Occipital lobe (tissue), 3 donors: ENCODE measurements at places on chromosomes 2 and 18. TPM values are rescaled to one million over a fixed set of nuclear protein-coding genes. Genes with fewer than 3 reads are reported as not detected.
A peak's percentile ranks its signal among the peaks of the same experiment; 100 is the strongest.

Gene DSG4
- total RNA-seq: not detected

- DNase-seq: peak; percentile 48
These were observed 29.0 kb downstream of the ANO7 start for GRCh38 chr2:241217320-241218031.

- no peak for DNase-seq
These were observed 263.2 kb downstream of the IRS1 start for GRCh38 chr2:226536410-226536809.

Gene HOXD12
- total RNA-seq: not detected

DNA sequence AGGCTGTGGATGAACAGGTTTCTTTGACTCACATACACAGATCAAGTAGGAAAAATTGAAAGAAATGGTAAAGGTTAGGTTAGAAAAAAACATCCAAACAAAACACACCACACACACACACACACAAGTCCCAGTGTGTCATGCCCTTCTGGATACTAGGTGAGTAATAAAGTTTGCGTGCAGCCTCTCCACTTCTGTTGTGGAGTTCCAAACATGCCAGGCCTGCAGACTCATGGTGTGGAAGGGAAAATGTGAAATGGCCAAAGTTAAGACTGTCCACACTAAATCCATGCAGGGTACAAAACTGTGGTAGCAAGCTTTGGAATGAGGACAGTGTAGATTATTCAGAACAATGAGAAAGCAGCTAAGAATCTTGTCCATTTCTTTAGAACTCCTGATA, 114.6 kb downstream of the IKZF2 start:
- no peak for DNase-seq

- peak; percentile 12 for DNase-seq
These were observed 150.9 kb downstream of the RTP5 start for GRCh38 chr2:242020196-242021004.

Gene OR6B3
- total RNA-seq: not detected

- no peak for DNase-seq
These were observed 28.6 kb downstream of the ITGA6 start for GRCh38 chr2:172456002-172456401.

DNA sequence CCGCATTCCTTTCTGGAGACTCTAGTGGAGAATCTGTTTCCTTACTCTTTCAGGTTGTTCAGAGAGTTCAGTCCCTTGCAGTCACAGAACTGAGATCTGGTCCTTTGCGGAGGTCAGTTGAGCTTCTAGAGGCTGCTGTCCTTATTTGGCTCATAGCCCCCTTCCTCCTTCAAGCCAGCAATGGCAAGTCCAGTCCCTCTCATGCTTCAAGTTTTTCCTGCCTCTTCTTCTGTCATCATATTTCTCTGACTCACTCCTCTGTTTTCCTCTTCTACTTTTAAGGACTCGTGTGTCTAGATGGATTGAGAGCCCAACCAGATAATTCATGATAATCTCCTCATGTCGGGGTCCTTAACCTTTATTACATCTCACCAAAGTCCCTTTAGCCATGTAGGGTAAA, 173.5 kb upstream of the FOSL2 start:
- DNase-seq: no peak

DNA sequence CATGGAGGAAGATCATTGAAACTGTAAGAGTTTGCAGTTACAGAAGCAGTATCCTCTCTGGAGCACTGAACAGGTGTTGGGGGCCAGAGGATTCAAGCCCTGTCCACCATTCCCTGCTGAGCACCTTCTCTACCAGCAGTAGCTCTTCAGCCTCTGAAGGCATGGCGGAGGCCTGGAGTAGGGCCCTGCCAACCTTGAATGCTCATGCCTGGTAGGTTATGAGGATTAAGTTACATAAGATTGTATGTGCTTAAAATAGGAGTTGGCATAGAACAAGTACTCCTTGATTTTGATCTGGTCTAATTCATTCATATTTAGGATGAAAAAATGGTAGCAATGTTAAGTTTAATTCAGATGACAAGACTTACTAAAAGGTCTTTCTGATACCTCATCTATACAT, 40.2 kb downstream of the FMNL2 start:
- no peak for DNase-seq

DNA sequence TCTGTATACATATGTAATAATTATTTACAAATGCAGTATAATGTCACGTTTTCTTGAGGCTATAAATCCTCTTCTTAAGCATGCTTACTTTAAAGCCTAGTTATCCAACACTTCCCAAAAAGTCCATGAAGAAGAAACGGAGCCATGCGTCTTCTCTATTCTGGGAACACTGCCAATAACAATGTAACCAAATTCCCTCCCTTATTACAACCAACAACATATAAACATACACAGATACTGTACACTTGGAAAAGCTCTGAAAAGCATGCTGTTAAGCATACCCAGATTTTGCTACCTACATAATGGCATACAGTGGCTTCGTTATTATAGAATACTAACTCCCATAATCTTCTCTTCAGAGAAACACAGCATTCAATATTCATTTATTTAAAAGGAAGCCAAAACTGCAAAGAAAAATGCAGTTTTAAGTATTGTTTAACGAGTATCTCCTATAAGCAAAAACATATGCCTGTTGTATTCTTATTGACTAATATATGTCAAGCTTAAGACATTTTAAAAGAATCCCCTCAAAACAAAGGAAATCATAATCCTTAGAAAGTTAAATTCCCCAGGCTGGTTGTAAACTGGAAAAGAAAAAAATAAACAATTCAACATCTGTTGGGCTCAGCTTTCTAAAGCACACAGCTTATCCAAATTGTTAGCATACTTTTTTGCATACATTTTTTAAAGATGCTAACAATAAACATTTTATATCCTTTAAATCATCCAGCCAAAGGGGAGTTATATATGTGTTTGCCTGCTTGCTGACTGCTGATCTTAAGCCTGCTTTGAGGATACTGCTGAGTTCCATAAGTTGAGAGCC, 83.4 kb downstream of the SLC25A12 start:
- DNase-seq: no peak

Gene CAPN14
- total RNA-seq: 1.4 TPM

Gene POMC
- total RNA-seq: 0.78 TPM

Gene BCL11A
- total RNA-seq: 128 TPM

- no peak for DNase-seq
These were observed 1.2 kb downstream of the MAL start for GRCh38 chr2:95026471-95027368.

GRCh38 chr2:145741181-145741580, 1221.3 kb upstream of the ZEB2 start:
- DNase-seq: no peak

Gene FAM117B
- total RNA-seq: 44.6 TPM

- DNase-seq: no peak
These were observed 1474.0 kb upstream of the ACVR2A start for GRCh38 chr2:146370826-146371225.

- DNase-seq: no peak
These were observed 20.5 kb upstream of the SLC40A1 start for GRCh38 chr2:189601043-189601442.

DNA sequence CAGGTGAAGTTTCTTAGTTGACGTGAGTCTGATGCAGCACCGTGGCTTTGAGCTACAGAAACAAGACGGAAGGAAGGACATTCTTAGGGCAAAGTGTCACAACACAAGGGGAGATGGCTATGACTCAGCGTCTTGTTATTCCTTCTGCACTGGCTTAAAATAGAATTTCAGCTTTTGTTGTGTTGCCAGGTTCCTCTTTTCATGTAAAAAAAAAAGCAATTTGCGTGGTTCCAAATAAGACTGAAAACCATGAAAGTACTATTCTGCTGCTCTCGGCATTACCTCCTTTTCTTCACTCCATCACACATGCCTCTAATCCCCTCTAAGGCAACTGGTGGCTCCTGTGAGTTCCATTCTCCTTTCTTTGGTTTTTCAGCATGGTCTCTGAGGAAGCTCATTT, 150.1 kb downstream of the ANTXR1 start:
- no peak for DNase-seq

DNA sequence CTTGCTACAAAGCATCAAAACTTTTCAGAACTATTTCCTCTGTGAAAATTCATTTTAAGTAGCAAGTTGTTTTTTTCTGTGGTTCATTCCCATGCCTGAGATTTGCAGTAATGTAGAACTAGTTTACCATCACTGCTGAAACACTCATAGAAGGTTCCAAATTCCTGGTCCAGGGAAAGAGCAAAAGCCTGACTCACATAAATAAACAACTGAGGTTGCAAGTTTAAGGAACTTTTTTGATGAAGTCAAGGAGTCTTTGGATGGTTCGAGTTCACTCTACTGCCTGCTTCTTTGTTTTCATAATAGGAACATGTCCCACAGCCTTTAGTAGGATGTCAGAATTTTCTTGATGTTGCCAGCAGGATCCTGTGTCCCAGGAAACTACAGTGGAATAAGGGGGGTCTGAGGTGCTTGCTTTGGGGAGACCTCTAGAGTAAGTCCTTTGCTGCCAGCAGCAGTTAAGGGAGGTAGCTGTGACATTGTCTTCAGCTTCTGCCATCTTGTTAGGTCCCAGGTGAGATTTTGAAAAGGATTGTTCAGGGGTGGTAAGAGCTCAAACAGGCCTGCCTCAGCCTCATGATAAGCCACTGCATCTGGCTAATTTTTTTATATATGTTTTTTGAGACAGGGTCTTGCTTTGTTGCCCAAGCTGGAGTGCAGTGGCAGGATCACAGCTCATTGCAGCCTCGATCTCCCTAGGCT, 43.9 kb downstream of the ACSL3 start:
- no peak for DNase-seq

- no peak for DNase-seq
These were observed 99.0 kb downstream of the NETO1 start for GRCh38 chr18:72768681-72769229.

DNA sequence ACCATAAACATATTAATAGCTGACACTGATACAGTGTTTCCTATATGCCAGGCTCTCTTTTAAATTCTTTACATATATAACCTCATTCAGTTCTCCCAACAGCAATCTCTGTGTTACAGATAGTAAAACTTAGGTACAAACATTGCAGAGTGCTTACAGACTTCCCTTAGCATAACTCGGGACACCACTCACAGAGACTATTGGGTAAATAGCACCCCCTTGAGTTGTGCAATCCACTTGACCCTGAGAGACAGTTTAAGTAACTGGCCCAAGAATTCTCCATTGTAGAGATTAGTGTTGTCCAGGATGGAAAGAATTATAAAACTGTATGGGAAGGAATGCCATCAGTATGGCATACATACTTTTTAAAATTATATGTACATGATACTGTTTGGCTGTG, 110.1 kb downstream of the POLE4 start:
- DNase-seq: no peak

DNA sequence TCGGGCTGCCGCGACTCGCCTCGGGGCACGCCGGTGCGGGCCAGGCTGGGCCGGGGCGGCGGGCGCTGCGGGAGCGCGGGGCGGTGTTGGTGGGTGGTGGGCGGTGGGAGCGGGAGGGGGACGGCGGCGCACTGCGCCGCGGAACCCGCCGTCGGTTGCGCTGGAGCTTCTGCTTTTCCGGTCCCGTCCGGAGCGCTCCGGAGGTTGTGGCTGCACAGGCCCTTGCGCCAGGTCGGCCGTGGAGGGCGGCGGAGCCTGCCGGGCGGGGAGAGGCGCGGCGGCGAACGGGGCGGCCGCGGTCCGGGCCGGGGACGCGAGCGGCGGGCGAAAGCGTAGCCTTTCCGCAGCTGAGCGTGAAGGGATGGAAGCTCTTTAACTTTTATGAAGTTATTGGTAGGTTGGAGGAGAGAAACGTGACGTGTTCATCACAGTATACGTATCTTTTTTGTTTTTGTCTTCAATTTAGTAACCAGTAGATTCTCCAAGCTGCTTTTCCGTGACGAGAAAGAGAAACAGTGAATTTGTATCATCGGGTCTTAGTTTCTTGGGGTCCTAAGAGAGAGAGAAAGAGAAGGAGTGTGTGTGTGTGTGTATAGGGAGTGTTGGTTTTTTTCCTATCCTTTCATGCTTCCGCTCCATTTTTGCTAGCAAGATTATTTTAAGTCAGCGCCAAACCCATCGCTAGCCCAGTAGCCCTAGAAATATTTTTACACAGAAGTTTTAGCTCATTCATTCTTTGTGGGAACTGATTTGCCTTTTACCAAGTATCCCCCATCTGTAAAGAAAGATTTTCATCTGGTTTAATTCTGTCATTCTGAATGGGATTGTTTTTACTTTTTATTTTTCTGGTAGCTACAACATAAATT, 535 bp downstream of the ATG4B start:
- DNase-seq: no peak

DNA sequence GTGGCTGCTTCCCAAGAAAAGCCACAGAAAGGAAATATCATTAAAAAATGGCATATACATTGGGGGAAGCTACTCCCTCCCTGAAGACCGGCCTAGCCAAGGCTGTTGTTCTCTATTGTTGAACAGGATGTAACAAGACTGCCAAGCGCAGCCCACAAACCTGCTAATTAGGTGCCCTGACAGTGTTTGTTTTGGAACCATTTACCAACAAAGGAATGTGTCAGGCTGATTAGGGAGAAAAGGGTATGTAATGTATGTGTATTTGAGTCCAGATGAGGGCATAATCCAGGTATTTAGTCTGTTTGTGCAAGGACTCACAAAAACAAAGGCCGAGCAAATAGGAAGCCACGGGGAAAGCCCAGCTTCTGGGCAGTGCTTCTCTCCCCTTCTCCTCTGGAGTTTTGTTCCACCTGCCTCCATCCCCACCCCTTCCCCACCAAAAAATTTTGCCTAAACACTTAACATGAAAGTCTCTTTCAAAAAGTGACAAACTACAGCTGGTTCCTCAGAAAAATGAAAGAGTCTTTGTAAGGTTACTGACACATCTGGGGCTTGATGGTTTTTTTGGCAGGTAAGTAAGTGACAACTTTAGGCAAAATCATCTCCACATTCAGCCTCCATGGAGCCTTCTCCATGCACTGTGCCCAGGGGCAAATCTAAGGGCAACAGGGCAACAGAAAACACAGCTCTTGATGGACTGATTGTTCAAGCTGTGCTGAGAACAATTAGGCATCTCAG, 78.3 kb upstream of the FZD5 start:
- no peak for DNase-seq

- DNase-seq: no peak
These were observed 79.4 kb downstream of the NOL10 start for GRCh38 chr2:10610213-10610910.

DNA sequence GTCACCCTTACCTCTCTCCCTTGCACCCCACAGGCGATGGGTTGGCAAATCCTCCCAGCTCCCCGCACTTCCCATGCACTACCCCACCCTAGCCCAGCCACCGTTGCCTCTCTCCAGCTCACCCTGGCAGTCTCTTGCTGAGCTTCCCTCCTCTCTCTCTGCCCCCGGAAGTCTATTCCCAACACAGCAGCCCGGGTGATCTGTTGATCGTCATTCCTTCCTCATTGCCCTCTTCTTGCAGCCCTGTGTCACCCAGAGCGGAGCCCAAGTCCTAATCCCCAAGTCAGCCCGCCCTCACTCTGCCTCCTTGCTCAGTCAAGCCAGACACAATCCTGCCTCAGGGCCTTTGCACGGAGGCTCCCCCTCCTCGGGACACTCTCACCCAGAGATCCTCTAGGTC, 55.2 kb downstream of the CIB4 start:
- DNase-seq: no peak

Gene C2orf78
- total RNA-seq: not detected

- DNase-seq: no peak
These were observed 25.1 kb downstream of the BAZ2B start for GRCh38 chr2:159591221-159591620.
